ENCODE measurements at places on chromosomes 7 and 10. TPM values are rescaled to one million over a fixed set of nuclear protein-coding genes. Genes with fewer than 3 reads are reported as not detected.

GRCh38 chr10:122045212-122045611 lies 56.2 kb downstream of the TACC2 start:
- H3K27me3 ChIP-seq = no peaks in the 10 kb centered on the region
- no peak for DNase-seq
- H3K4me3 ChIP-seq = no peak overlapping the region
- H3K36me3 ChIP-seq = no peaks in the 10 kb centered on the region

Gene BMS1
- 41.1 TPM for total RNA-seq

DNA sequence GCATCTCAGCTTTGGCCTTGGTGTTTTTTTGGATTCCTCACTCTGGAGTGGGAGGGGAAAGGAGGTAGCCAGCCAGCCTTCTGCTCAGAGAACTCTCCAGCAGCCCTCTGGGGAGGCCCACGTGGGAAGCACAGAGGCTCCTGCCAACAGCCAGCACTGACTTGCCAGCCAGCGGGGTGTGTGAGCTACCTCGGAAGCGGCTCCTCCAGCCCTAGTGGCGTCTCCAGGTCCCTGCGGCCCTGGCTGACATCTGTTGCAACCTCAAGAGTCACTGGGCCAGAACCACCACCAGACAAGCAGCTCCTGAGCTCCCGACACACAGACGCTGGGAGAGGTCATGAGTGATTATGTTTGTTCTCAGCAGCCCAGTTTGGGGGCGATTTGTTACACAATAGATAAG lies 180.2 kb upstream of the FZD8 start:
- no peaks in the 10 kb centered on the region for H3K36me3 ChIP-seq
- no peak overlapping the region for H3K4me3 ChIP-seq
- no peaks in the 10 kb centered on the region for H3K27me3 ChIP-seq
- no peak overlapping the region for H3K27ac ChIP-seq
- H3K4me1 ChIP-seq = no peaks in the 10 kb centered on the region

- no peak for DNase-seq
- no peak overlapping the region for H3K4me3 ChIP-seq
- H3K4me1 ChIP-seq = no peaks in the 10 kb centered on the region
- no peak overlapping the region for H3K27ac ChIP-seq
- H3K36me3 ChIP-seq = peaks cover 5% of the 10 kb centered on the region
Observed at GRCh38 chr10:121741248-121741792, 143.1 kb upstream of the FGFR2 start.

Gene MBLAC1
- 1.8 TPM for total RNA-seq

- no peaks in the 10 kb centered on the region for H3K36me3 ChIP-seq
- no peak for DNase-seq
- no peaks in the 10 kb centered on the region for H3K27me3 ChIP-seq
- H3K4me3 ChIP-seq = no peak overlapping the region
Observed at GRCh38 chr10:2077231-2077630, 339.9 kb upstream of the ADARB2 start.

- 0 out of 2 replicates have a peak, but pooled peaks cover 1% of the 10 kb centered on the region for H3K27me3 ChIP-seq
- no peaks in the 10 kb centered on the region for H3K4me1 ChIP-seq
- no peak overlapping the region for H3K27ac ChIP-seq
- H3K36me3 ChIP-seq = no peaks in the 10 kb centered on the region
Observed at GRCh38 chr7:132533916-132534315, 42.4 kb downstream of the PLXNA4 start.

Gene ACHE
- total RNA-seq = 0.18 TPM

- no peak overlapping the region for H3K27ac ChIP-seq
- no peak overlapping the region for H3K4me3 ChIP-seq
- no peaks in the 10 kb centered on the region for H3K36me3 ChIP-seq
- DNase-seq = no peak
- no peaks in the 10 kb centered on the region for H3K27me3 ChIP-seq
- peaks cover 2% of the 10 kb centered on the region for H3K4me1 ChIP-seq
Observed at GRCh38 chr10:76190634-76191270, 759.3 kb downstream of the LRMDA start.

GRCh38 chr7:1241603-1242255 lies 9.1 kb downstream of the UNCX start:
- no peak overlapping the region for H3K27ac ChIP-seq
- H3K4me1 ChIP-seq = peaks cover 7% of the 10 kb centered on the region
- no peak overlapping the region for H3K4me3 ChIP-seq
- peaks cover 94% of the 10 kb centered on the region for H3K27me3 ChIP-seq
- no peaks in the 10 kb centered on the region for H3K36me3 ChIP-seq

Gene DEPP1
- total RNA-seq = 14.8 TPM

DNA sequence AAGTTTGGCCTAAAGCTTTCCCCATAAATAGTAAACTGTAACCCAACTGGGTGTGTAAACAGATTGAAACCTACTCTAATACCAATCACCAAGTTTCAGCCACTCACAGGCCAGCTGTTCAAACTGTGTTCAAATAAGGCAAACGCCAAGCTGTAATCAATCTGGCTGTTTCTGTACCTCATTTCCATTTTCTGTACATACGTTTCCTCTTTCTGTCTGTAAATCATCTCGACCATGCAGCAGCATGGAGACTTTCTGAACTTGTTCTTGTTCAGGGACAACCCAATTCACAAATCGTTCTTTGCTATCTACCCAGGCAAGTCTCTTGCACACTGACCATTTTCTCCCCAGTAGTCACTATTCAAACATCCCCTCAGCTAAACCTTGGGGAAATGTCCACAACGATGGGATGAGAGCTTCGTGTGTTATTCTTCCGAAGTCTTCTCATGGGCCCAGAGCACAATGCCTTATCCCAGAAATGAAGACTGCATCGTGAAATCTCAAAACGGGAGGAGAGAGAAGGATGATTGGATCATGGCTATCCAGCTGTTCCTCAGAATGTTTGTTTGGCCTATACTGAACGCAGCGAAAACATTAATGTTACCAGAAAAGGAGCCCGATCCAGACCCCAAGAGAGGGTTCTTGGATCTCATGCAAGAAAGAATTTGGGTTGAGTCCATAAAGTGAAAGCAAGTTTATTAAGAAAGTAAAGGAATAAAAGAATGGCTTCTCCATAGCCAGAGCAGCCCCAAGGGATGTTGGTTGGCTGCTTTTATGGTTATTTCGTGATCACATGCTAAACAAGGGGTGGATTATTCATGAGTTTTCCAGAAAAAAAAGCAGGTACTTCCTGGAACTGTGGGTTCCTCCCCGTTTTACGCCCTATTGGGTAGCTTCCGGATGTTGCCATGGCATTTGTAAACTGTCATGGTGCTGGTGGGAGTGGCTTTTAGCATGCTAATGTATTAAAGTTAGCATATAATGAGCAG lies 86.2 kb downstream of the SLC16A9 start:
- H3K27ac ChIP-seq = no peak overlapping the region
- no peaks in the 10 kb centered on the region for H3K4me1 ChIP-seq
- no peaks in the 10 kb centered on the region for H3K36me3 ChIP-seq
- no peak overlapping the region for H3K4me3 ChIP-seq

Gene CYP2W1
- 31.7 TPM for total RNA-seq

DNA sequence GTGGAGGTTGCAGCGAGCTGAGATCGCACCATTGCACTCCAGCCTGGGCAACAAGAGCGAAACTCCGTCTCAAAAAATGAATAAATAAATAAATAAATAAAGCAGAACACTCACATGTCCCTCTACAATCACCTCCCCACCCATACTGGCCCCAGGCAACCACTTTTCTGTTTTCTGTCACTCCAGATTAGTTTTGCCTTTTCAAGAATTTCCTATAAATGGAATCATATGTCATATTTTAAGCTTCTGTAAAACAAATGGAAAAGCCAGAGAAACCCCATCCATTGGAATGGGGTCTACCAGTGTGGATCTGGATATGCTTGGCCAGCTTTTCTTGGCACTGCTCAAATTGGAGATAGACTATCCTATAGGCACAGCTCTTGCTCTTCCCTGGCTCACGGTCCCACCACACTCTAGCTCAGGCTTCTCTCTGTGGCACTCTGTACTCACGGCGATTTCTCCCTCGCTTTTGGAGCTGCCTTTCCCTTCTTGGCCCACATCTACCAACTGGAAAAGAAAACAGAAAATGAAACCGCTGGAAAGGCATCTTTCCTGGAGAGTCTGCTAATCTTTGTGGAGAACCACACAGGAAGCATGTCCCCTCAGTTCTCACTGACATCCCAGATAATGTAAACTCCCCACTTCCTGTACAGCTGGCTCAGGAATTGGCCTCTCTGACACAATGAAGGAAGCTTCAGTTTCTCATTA lies 210.1 kb downstream of the JCAD start:
- no peaks in the 10 kb centered on the region for H3K36me3 ChIP-seq
- no peak overlapping the region for H3K27ac ChIP-seq
- no peak for DNase-seq
- no peaks in the 10 kb centered on the region for H3K4me1 ChIP-seq
- no peak overlapping the region for H3K4me3 ChIP-seq

Gene SEPTIN7
- total RNA-seq = 129 TPM
